Activated CD8-positive, alpha-beta T cell treated with anti-CD3 and anti-CD28 coated beads, Interleukin-2, amount 10 ng/mL, durations not matched to agents 7 days and 5 days (primary cell): ENCODE measurements at places on chromosomes 12 and 14. TPM values are rescaled to one million over a fixed set of nuclear protein-coding genes. Genes with fewer than 3 reads are reported as not detected.

DNA sequence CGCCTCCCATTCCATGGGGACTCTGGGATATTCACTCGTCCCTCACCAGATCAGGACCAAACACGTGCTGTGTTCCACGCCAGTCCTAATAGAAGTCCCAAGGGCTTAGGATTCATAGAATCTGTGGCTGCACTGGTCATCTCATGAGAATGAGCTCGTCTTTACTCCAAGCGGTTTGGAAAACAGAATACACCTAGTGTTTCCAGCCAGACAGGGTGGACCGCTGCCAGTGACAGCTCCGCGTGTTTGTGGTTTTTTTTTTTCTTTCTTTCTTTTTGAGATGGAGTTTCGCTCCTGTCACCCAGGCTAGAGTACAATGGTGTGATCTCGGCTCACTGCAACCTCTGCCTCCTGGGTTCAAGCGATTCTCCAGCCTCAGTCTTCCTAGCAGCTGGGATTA lies 75.1 kb downstream of the GLT1D1 start:
- DNase-seq: no peak

Gene CFAP54
- 0.18 TPM for total RNA-seq

- DNase-seq: no peak
These were observed 45.8 kb downstream of the GNS start for GRCh38 chr12:64713376-64713775.

GRCh38 chr12:7935590-7936581 lies at the start of gene SLC2A3:
Gene SLC2A3, minus strand, starts transcription at chr12:7936187. Its CDS starts 153 bp downstream, at chr12:7936034.
- DNase-seq: peak; percentile 89

Gene C1RL
- total RNA-seq: 21.5 TPM
